ENCODE measurements at places on chromosomes 1 and 21. TPM values are rescaled to one million over a fixed set of nuclear protein-coding genes. Genes with fewer than 3 reads are reported as not detected.

Gene KCNJ10
- 8.1 TPM for total RNA-seq

DNA sequence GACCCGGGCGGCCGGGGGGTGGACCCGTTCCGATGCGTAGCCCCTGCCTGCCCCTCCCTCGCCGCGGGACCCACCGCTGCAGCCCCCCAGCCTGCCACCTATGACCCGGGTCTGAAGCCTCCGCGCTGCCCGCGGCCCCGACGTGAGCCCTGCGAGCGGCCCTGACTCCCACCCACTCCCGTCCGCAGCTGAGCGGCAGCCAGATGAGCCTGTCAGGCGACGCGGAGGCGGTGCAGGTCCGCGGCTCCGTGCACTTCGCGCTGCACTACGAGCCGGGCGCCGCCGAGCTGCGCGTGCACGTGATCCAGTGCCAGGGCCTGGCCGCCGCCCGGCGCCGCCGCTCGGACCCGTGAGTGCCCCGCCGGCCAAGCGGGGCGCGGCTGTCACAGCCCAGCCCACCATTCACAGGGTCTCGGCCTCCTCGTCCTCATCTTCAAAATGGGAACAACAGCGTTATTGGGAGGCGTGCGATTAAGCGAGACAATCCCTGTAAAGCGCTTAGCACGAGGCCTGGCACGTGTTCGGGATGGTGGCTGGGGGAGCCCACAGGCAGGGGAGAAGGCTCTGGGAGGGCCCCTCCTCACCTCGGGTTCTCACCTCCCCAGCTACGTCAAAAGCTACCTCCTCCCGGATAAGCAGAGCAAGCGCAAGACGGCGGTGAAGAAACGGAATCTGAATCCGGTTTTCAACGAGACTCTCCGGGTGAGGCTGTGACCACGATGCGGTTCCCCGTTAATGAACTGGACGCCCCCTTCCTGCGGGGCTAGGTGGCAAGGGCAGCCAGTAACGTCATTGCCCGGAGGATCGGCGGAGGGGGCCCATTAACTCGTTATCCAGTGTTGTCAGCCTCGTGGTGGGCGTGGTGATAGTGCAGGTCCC, 8.2 kb downstream of the SYTL1 start:
- DNase-seq, result no peak

Gene ANGPTL3
- total RNA-seq, result not detected

Gene OR2T4
- total RNA-seq, result not detected

GRCh38 chr1:225990705-225991464, 8.3 kb downstream of the SDE2 start:
- DNase-seq, result no peak

DNA sequence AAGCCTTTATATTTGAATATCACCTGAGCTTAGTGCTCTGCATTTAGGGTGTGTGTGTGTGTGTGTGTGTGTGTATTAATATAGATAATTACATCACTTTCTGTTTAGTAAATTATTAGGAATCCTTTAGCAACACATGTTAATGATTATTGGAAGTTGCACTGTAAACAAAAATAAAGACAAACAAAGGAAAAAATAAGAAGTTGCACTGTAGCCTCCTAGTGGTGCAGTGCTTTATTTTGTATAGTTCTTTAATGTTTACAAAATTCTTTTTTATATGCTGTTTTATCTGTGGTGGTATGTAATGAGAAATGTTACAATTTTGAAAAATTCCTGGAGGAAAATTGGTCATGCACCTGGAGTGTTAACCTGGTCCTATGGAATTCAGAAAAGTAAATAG, 69.2 kb downstream of the UBE4B start:
- no peak for DNase-seq

Gene OR6K3
- total RNA-seq, result not detected

DNA sequence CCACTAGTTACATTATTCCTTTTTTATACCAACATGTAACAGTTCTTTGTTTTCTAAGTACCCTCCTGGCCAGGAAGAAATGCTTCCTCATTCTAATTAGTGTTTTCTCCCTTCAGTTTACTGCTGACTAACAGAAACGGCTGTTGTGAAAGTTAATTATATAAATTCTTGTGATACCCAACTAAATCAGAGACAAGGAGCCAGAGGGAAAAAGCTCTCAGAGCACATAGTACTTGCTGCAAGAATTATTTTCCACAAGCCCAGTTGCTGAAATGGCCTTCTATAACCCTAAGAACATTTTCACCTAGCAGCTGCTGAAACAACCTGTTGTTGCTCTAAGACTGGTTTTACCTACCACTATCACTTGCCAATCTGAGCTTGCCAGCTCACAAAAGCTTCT, 82.4 kb downstream of the FAF1 start:
- DNase-seq, result no peak

GRCh38 chr21:45306453-45306831, 18.7 kb upstream of the POFUT2 start:
- no peak for DNase-seq

- no peak for DNase-seq
Measured at GRCh38 chr1:22627331-22627730, 9.1 kb upstream of the C1QA start.

Gene S100A9
- total RNA-seq, result 65.9 TPM

- DNase-seq, result no peak
Measured at GRCh38 chr1:74847715-74848114, 114.8 kb downstream of the TYW3 start.

Gene KCNJ9
- total RNA-seq, result 0.60 TPM

DNA sequence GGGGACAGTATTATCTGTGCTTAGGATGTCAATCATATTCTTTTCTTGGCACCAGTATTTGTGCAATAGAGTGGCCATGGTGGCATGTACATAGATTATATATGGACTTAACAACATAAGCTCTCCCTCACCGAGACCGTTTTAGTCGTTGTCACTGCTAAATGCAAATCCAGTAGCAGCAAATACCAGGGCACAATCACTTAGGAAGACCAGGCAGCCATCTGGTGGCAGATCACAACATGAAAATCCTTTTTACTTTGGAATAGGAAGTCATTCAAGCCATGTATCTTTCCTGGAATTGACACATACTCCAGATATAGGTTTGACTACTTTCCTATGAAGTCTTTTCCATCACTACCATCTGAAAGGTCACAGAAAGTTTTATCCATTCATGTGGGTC, 53.2 kb upstream of the C1orf87 start:
- no peak for DNase-seq

Gene SLC35F3
- not detected for total RNA-seq

Gene SPRTN
- 12.1 TPM for total RNA-seq

Gene LRRN2
- total RNA-seq, result 22.9 TPM

Measured in tibial nerve (tissue), 4 donors.